ENCODE measurements at places on chromosomes 7 and 10. TPM values are rescaled to one million over a fixed set of nuclear protein-coding genes. Genes with fewer than 3 reads are reported as not detected.

- DNase-seq, result peak; percentile 5
Measured at GRCh38 chr7:98077762-98078161, 28.9 kb upstream of the LMTK2 start.

GRCh38 chr7:117986645-117987269 lies 113.5 kb upstream of the CTTNBP2 start:
- no peak for DNase-seq

DNA sequence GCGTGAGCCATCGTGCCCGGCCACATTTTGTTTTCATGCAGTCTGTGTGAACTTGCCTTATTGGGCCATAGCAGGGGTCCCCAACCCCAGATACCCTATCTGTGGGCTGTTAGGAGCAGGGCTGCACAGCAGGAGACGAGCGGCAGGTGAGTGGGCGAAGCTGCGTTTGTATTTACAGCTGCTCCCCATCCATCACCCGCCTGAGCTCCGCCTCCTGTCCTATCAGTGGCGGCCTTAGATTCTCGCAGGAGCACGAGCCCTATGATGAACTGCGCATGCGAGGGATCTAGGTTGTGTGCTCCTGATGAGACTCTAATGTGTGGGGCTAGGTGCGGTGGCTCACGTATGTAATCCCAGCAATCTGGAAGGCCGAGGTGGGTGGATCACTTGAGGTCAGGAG lies 293.9 kb downstream of the CAMK1D start:
- DNase-seq, result no peak

DNA sequence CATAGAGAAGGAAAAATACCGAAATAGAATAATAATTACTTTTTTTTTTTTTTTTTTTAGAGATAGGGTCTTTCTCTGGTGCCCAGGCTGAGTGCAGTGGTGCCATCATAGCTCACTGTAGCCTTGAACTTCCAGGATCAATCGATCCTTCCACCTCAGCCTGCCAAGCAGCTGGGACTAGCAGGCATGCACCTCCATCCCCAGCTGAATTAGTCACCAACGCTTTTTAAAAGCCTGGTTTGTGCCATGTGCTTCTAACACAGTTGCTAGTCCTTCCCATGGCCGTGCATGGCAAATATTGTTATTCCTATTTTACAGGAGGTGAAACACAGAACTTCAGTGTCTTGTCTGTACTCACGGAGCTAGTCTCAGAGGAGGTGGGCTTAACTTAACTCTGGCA lies 23.2 kb downstream of the LYZL2 start:
- no peak for DNase-seq

- no peak for DNase-seq
Measured at GRCh38 chr10:119348516-119349240, 141.3 kb downstream of the GRK5 start.

The GRID2IP gene
- total RNA-seq, result not detected

The CYP3A7 gene
- total RNA-seq, result not detected

All from neural progenitor cell (in vitro differentiated cells).